Stimulated activated CD4-positive, alpha-beta T cell treated with anti-CD3 and anti-CD28 coated beads, Interleukin-4, amount 100 ng/mL, for 24 hours (primary cell): ENCODE measurements at places on chromosomes 3 and 15.

DNA sequence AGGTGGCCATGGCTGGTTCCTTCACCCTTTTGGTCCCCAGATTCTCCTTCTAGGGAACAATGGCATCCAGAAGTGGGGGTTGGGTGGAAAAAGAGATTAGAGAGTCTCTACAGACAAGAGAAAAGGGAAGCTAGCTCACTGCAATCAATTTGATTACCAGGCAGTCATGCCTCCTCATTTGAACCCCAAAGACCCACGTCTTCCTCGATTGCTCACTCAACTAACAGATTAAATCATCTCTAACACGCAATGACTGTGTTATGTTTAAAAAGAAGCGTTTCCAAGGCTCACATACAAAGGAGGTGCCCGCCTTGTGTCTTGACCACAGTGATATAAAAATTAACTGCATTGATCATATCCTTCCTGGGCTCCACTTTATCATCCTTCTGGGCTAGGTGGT is 57.6 kb downstream of the BHLHE40 start:
- no peak for DNase-seq

- DNase-seq = no peak
Observed at GRCh38 chr3:8768364-8769087, 887 bp downstream of the OXTR start.

DNA sequence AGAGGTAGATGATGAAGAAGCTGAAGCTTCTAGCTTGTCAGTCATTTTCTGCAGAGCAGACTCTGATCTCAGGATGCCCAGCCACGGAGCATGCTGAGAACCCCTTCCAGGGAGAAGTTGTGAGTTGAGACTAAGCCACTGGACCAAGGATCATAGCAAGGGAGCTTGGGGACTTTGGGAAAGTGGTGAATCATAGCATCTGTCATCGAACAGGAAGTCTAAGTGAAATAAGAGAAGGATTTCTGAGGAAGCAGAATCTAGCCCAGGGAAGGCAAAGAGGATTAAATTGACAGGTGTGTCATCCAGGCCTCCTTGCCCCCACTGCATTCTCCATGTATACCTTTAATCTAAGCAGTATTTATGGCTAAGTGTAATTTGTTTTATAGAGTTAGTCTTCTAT is 71.8 kb upstream of the TMEM108 start:
- DNase-seq = no peak

GRCh38 chr3:45153658-45154437 is 7.7 kb upstream of the CDCP1 start:
- DNase-seq = no peak

GRCh38 chr3:134075568-134075825 is 45.8 kb upstream of the SLCO2A1 start:
- DNase-seq = no peak

DNA sequence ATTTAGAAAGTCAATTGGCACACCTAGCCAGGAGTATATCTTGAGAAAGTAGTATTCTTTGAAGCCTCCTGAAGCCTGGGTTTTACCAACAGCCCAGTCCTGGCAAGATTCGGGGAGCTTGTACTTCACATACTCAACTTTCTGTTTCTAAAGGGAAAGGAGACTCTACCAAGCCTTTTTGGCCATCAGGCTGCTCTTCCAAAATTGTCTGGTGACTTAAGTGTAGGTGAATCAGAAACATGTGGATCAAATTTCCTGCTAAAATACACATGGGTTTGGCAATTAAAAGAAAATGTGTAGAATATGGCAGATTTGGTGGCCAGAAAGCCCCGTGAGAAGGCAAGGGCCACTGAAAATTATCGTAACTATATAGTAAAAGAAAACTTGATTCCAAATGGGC is 15.9 kb upstream of the GREM1 start:
- no peak for DNase-seq

GRCh38 chr3:98021830-98022560 is 13.1 kb downstream of the GABRR3 start:
- DNase-seq = no peak

DNA sequence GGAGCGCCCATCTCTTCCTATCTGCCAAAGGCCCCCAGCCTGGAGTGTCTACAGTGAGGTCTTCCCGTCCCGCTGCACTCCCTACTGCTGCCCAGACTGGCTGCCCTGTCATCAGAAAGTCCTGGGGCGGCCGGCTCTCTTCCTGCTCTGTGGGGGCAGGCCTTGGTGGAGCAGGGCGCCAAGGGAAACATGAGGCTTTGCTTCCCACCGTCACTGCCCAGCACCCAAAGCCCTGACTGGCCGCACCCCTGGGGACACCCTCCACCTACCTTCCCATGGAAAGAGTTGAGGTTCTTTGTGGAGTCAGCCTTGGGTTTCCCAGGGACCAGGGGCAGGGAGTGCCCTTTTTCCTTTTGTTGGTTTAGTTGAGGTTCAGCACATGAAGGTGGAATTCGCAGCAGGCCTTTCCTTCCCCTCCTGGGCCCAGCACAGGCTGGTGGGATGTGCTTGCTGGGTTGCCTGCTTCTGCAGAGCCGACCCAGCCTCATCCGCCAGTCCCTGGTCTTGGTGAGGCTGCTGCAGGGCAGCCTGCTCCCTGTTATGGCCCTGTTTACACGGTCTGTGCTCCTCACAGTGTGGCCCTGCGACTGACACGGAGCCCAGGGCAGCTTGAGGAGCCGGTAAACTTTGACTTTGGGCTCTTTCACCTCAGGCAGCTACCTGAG is 51.8 kb upstream of the PLXNA1 start:
- DNase-seq = no peak

DNA sequence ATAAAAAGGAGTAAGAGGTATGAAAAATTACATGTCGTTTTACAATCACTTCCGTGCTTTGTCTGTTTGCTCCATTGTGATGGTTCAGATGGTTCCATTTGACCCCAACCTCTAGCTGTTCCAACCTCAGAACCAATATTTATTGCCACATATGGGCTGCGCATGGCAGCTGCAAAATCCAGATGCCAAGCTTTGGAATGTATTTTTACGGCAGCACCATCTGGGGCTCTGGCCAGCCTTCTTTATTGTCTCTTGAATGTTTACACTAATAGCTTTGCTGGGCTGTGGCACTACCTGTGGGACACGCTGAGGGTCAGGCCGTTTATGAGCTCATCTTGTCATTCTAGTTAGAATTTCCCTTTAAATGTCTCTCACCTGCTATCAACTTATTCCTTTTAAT is 219.8 kb downstream of the ROBO2 start:
- no peak for DNase-seq

DNA sequence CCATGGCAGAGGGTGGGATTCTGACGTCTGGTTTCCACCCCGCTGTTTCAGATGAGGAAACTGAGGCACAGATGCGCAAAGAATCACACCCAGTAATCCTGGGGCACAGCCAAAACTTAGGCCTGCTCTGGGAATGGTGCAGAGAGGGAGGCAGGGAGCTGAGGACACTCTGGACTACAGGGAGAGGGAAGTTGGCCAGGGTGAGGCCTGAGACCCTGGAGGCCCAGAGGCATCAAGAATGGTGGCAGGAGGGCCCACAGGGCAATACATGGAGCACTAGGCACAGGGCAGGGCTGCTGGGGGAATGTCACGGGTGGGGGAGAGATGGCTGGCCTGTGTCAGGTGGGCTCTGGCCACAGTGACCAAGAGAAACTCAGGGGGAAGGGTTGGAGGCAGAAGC is 63.6 kb downstream of the TLE3 start:
- DNase-seq = no peak

GRCh38 chr15:54816401-54816800 is 380.3 kb downstream of the RSL24D1 start:
- DNase-seq = no peak

- DNase-seq = no peak
Observed at GRCh38 chr15:85125056-85125661, 143.5 kb downstream of the PDE8A start.

GRCh38 chr3:159401069-159401468 is 587.6 kb upstream of the IL12A start:
- no peak for DNase-seq

DNA sequence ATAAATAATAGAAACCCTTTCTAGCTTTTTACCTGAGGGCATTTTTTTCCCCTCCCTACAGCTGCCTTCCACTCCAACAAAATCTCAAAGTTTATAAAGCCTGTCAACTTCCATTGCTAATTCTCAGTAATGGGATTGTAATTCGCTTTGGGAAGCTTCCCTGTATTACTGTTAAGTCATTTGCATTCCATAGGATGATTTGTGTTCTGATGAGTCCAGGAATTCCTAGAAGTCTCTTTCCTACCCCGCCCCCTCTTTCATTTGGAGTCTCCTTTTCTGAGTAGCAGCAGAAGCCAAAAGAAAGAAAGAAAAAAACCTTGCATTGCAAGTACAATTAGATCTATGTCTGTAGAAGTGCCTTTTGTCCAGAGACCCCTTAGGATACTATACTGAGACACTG is 1033.3 kb downstream of the IGSF11 start:
- DNase-seq = no peak

DNA sequence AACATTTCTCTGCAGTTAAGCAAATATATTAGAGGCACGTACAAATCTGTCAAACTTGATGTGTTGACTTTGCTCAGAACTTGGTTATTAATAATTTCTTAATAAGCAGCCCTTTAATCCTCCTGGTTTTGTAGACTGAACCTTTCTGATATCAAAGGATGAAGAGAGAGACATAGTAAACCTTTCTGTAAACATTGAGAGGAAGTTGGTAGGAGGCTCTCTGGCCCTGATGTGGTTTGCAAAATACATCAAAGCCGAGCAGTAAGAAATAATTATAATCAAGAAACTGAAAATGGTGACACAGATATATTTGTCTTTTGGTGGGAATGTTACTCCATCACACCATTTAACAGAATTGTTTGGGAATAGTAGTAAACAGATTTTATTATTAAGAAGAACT is 111.9 kb downstream of the OXSM start:
- DNase-seq = no peak

- no peak for DNase-seq
Observed at GRCh38 chr3:156416846-156417558, 137.9 kb downstream of the SSR3 start.

GRCh38 chr3:3258281-3258680 is 78.8 kb upstream of the CRBN start:
- no peak for DNase-seq

DNA sequence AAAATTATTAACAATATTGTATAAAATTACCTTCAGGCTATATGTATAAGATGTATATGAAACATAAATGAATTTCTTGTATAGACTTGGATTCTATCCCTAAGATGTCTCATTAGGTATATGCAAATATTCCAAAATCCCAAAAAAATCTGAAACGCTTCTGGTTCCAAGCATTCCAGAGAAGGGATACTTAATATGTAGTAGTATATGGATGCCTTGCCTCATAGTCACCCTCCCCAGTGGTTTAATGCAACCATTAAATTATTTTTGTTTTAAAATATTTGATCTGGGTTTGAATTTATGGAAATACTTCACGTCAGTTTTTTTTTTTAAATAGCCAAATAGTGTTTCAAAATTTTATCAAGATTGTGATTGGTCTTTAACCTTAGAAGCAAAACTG is 27.2 kb downstream of the PLCL2 start:
- no peak for DNase-seq

GRCh38 chr3:174331095-174331800 is 527.9 kb upstream of the NAALADL2 start:
- no peak for DNase-seq

DNA sequence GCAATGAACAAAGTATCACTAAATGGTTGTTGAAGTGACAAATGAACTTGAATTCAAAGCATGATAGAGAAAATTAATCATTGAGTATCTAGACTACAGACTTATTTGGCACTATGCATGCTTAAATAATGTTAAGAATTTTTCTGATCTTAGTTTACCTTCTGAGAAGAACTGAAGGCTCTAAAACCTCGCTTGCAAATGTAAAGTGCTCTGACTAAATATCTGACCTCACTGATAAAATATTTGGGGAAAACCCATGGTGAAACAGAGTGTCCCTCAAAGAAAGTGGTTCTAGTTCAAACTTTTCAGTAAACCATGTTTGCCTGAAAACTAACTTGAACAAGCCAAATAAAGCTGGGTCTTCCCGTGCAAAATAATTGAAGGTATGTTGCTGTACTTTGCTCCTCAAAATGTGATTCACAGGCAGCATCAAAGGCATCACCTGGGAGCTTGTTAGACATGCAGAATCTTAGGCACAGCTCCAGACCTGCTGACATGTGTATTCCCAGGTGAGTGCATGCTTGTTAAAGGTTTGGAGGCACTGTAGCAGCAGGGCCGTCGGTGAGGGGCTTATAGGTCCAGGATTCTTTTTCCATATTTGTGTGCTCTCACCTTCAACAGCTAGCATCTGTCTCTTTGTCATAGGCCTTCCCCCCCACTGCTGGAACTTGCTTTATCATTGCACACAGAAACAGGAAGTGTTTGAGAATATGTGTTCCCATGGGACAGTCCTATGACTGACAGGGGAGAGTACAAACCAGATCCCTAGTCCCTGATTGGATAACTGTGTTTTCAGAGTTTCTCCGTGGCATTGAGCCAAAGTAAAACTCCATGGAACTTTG is 524.2 kb upstream of the LMCD1 start:
- DNase-seq = no peak

DNA sequence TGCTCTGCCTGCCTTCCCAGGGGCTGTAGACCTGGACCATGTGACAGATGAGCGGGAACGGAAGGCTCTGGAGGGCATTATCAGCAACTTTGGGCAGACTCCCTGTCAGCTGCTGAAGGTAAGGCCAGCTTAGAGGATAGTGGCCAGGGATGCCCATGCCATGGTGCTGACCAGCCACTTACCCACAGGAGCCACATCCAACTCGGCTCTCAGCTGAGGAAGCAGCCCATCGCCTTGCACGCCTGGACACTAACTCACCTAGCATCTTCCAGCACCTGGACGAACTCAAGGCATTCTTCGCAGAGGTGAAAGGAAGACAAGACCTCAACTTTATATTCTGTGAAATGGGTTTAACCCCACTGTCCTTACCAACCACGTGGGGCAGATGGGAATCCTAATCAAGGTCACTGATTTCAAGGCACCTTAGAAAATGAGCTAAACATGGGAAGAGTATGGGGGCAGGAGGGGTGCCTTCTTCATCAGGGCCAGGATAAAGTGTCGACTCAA is 26.7 kb downstream of the NBEAL2 start:
- no peak for DNase-seq

- no peak for DNase-seq
Observed at GRCh38 chr3:15726043-15726442, 71.7 kb downstream of the ANKRD28 start.

DNA sequence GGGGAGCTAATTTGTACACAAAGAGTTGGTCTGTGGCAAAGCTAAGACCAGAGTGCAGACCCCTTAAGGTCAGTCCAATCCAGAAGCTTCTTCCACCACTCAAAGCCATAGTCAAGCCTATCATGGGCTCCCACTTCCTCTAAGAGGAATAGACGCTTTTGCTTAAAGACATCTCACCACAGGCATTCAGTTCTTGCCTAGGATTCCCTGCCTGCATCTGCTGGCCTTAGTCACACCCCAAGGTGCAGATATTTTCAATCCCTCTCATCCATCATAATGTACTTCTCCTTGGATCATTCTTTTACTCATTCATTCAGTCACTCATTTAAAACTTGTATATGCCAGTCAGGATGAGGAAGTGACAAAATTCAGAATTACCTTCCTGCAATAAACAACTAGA is 179.6 kb upstream of the STT3B start:
- no peak for DNase-seq
